ENCODE measurements at places on chromosomes 2 and 18.

GRCh38 chr2:174024524-174025270 lies 59.5 kb upstream of the SP3 start:
- DNase-seq, result no peak

GRCh38 chr2:152421521-152422370 lies 86.8 kb downstream of the FMNL2 start:
- no peak for DNase-seq

DNA sequence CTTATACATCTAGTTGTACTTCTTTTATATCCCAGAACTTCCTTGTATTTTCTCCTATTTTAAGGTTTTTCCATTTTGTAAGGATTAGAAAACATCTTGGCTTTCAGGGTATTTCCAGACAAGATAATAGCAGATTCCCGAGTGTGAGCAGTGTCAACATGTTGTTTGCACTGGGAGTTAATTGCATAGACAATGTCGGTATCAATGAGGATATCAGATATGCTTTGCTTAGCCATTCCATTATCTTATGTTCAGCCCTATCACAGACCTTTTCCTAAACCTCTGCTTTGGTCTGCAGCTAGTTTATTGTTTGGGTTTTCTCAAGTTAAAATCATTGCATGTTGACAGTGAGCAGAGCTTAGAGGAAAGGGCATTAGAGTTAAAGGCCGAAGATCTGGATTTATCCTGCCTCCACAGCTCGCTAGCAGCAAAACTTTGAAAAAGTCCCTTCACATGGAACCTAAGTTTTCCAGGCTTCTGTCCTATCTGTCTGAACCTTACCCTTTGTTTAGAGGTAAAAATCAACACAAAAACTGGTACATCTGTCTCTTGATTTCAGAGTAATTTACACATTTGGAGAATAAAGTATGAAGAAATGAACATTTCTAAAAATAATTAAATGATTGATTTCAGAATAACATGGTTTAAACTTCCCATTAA lies 355.4 kb downstream of the KIAA1328 start:
- DNase-seq, result no peak

DNA sequence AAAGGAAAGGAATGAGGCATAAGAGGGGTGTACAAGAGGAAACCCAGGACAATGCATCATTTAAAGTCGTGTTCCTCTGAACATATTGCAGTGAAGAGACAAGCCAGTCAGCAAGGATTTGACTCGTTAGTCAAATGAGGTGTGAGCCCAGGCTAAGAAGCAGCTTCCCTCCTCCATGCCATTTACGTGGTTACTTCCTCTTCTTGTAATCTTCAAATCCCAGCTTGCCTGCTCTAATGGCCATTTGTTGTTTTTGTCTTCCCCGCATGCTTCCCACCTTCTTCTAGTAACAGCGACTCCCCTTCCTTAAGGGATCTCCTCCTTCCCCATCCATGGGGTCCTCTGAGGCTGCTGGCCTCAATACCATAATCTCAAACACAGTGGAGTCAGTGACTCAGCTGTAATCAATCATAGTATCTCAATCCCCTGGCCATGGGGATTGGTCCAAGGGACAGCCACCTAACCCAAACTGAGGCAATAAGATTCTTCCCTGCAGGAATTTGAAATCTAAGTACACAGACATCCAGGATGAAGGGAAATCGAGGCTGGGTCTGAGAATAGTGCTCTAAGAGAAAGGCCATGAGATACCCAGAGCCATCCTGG lies 37.6 kb downstream of the SLC14A1 start:
- DNase-seq, result no peak

DNA sequence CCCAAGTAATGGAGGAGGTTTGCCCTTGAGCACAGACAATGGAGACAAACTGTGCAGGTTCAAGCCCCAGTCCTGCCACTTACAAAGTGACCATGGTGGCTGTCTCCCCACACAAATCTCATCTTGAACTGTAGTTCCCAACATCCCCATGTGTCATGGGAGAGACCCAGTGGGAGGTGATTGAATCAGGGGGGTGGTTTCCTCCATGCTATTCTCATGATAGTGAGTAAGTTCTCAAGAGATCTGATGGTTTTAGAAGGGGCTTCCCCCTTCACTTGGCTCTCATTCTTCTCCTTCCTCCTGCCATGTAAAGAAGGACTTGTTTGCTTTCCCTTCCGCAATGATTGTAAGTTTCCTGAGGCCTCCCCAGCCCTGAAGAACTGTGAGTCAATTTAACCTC lies 225.4 kb downstream of the TXNL1 start:
- no peak for DNase-seq

DNA sequence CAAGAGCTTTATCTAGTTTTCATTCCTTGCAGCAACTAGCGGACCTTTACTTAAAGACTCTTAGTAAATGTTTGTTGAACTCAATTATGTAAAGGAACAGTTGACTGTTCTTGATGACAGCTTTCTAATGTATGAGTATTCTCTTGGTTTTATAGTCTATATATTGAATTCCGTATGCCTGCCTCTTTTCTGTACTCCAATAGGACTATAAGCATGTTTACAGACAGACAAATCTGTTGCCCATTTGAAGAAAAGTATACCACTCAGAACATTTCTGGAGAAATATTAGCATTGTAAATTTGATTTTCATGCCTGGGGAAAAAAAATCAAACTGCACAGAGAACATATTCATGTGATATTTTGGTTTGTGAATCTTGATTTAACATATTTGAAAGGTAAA lies 109.5 kb downstream of the LRRTM1 start:
- no peak for DNase-seq

GRCh38 chr2:8552293-8552801 lies 129.5 kb upstream of the ID2 start:
- no peak for DNase-seq

GRCh38 chr2:160482673-160483072 lies 10.9 kb downstream of the RBMS1 start:
- no peak for DNase-seq

GRCh38 chr2:18975506-18976167 lies 382.8 kb downstream of the OSR1 start:
- DNase-seq, result no peak

DNA sequence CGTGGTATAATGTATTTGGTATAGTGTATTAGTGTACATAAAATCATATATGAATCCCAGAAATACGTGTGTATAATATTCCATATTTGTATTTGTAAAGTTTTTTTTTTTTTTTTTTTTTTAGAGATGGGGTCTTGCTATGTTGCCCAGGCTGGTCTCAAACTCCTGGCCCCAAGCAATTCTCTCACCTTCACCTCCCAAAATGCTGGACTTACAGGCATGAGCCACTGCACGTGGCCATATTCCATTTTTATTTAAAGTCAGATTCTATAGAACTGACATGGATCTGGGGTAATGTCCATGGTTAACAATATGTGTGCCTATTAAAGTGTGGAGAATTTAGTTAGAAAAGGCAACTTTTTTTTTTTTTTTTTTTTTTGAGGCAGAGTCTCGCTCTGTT lies 71.5 kb downstream of the ANTXR1 start:
- no peak for DNase-seq

DNA sequence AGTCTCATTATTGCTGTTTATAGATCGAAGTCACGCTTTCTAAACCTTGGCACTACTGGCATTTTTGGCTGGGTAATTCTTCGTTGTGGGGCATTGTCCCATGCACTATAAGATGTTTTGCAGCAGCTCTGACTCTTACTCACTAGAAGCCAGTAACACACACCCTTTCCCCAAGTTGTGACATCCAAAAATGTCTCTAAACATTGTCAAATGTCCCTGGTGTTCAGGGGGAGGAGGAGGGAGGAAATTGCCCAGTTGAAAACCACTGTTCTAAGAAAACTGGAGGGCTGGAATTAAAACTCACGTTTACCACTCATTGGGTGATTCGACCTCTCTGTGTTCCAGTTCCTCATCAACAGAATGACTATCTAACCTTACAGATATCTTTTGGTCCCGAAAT lies 115.7 kb upstream of the KLF7 start:
- no peak for DNase-seq

DNA sequence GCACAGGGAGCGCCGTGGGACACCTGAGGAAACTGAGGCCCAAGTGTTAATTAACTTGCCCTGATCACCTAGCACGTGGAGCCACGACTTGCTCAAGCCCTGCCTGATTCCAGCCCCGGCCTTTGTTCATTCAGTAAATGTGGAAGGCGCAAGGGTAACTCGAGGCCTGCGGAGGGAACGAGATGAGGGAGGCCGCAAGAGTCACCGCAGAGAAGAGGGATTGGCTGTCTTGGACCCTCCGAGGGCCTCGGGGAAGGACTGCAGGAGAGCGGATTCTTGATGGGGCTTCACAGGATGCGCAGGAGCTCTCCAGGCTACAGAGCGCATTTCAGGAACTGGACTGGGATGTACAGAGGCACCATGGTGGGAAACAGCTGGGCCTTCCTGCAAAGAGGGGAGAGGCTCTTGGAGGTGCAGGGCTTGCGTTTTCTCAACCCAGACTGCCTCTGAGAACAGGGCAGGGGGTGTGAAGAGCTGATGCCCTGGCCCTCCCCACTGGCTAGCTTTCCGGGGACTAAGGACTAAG lies 511 bp upstream of the ANKMY1 start:
- no peak for DNase-seq

GRCh38 chr2:65869296-65869695 lies 436.9 kb upstream of the SPRED2 start:
- DNase-seq, result no peak

- no peak for DNase-seq
These were observed 36.2 kb downstream of the KIAA2012 start for GRCh38 chr2:202109139-202109736.

- peak; percentile 42 for DNase-seq
These were observed 153.8 kb upstream of the SLC39A10 start for GRCh38 chr2:195503208-195503607.

- DNase-seq, result no peak
These were observed 108.3 kb upstream of the LTBP1 start for GRCh38 chr2:32838418-32838817.

DNA sequence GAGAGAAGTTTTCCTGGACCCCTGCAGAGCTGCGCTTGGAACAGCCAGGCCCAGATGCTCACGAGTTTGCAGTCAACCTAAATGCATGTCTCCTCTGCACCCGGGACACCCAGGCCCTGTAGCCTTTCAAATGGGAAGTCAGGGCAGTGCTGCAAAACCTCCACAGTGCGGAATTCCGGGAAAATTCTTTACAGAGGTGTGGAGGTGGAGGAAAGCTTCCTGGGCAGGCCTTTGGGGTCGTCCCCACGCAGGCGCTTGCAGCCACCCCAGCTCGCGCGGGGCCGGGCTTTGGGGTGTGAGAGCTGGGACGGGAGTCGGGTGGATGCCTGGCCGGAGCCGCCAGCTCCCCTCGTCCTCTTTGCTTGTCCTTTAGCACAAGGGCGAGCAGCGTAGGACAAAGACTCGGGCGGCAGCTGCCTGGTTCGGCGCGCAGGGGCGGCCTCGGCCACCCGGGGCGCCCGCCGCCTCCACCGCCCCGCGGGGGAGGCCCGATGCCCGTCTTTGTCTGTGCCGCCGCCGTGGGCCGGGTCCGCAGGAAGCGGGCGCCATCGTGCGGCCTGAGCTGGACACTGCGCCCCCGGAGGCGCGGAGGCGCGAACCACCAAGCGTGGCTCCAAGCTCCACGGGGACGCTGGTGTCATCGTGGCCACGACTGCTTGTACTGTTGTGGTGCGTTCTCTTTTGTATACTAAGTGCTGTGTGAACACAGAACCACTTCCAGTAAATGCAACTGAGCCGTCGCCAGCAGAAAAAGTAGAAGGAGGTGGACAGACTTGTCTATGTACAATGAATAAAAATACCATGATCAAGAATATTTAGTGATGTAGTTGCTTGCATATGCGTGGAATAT lies 28.2 kb upstream of the BCL11A start:
- DNase-seq, result peak; percentile 60

DNA sequence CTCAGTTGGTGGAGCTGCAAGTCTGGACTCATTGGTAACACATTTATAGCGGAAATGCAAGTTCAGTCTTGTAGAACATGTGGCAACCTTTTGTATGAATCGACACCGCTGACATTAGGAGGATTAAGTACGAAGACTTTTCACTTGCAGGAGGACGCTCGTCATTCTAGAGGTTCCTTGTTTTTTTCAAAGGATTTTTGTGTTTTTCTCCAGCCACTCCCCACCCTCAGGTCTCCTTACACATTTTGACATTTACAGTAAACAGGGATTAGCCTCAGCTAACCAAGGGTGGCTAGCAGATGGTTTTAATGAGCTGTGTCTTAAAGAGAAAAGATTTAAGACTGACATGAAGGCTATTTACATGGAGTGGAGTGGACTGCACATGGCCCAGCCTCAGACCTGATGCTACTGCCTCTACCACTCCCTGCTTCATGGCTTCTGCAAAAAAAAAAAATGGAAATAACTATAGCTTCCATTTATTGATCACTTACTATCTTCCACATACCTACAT lies 173.8 kb downstream of the TRIB2 start:
- no peak for DNase-seq

DNA sequence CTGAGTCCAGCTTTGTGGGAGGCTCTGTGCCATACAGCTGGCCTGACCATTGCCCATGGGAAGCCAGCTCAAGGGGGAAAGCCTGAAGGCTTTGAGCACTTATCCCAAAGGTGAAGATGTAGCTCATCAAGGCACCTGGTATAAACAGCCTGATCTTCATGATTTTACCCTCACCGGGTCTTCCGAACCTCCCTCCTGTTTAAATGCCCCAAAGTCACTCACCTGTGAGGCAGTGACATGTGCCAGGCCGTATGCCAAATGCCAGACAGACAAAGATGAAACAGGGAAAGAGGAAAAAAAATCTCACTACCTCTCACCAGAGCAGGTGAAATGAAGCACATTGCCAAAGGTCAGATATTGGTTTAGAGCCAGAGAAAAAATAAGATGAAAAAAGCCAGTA lies 62.8 kb upstream of the ITSN2 start:
- no peak for DNase-seq

DNA sequence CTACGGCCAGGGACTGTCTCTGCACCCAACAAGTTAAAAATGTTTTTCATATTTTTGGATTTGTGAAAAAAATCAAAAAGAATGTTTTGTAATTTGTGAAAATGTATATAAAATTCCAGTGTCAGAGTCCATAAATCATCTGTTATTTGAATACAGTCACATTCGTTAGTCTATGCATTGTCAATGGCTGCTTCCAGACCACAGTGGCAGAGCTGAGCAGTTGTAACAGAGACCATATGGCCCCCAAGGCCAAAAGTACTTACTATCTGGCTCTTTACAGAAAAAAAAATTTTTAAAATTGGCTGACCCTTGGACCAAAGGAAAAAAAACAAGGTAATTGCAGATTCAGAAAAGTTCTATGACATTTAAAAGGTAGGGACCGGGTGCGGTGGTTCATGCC lies 86.7 kb upstream of the ATL2 start:
- DNase-seq, result no peak

- DNase-seq, result no peak
These were observed 34.4 kb downstream of the ACYP2 start for GRCh38 chr2:54149638-54150441.

GRCh38 chr2:70960833-70961647 lies 17.4 kb upstream of the ANKRD53 start:
- no peak for DNase-seq

DNA sequence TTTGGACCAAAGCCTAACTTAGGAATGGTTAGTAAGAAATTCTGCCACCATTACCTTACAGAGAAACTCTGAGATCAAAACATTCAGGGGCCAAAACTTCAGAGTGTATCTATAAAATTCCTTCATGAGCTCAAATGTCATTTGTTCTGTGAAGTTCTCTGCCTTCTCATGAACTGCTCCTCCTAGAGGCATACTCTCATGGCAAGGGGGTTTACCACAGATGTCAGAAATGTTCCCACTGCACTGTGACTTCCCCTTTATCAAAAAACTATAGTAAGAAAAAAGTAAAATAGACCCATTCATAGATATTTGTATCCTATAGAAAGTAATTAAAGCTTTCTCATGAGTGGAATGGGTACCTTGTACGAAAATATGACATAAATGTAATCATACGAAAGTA lies 68.5 kb downstream of the USP40 start:
- DNase-seq, result no peak
